Activated T-cell treated with anti-CD3 and anti-CD28 coated beads for 1 hour (primary cell): ENCODE measurements at places on chromosomes 12 and 14.

DNA sequence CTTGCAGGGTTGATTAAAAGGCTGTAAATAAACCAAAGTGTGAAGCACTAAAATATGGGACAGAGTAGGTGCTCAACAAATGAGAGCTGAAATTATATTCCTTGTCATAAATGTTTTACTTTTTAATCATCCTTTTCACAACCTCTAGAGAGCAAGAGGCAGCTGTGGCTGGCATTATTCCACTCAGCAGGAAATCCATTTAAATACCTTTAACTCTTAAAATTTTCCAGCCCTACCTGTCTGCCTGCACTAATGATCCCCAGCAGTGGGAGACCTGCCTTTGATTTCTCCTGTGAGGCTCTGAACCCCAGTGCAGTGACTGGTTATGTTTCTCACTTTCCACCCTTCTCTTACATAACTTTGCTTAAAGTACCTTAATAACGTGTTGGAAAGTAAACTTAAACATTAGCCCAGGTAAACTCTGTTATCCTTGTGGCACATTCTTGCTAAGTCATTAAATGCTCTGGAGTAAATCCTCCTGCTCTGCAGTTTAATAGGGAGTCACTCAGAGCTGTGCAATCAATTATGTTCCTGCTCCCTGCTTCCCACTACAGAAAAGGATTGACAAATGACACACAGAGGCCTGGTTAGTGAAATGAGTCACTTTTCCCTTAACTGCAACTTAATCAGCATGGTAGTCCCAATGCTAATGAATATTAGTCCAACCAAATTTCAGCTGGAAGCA is 755.7 kb upstream of the USP15 start:
- no peak for DNase-seq

DNA sequence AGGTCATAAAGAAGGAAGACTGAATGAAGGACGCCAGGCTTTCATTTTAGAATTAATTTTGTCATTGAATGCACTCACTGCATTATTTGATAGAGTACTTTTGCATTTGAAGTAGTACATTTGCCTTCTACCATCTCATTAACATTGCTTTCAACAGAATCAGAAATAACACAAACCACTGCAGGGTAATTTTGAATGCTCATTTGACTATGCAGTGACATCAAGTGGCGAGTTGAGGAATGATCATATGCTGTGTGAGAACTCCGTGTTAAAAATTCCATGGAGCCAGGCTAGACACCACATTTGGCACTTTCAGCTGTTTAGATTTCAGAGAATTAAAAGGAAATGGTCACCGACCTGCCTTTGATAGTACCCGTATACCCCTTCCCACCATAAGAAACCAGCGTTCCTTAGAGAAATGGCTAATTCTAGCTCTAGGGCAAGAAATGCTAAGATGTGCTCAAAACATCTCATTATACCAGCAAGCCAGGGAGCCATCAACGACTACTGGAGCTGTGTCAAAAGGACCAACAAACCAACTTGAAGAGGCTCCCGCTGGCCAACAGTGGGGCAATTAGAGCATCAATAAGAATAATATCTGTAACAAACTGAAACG is 16.5 kb downstream of the HEBP1 start:
- DNase-seq: no peak

GRCh38 chr14:45381091-45381490 is 128.1 kb upstream of the MIS18BP1 start:
- no peak for DNase-seq

GRCh38 chr14:75306927-75307699 is 28.5 kb downstream of the FOS start:
- no peak for DNase-seq

- DNase-seq: no peak
Observed at GRCh38 chr12:123532808-123533649, 490 bp downstream of the RILPL1 start.

- no peak for DNase-seq
Observed at GRCh38 chr14:88901189-88901588, 76.7 kb downstream of the TTC8 start.

- DNase-seq: no peak
Observed at GRCh38 chr12:130925666-130926015, 28.1 kb upstream of the ADGRD1 start.

- DNase-seq: no peak
Observed at GRCh38 chr12:103751600-103751999, 89.4 kb downstream of the NT5DC3 start.

DNA sequence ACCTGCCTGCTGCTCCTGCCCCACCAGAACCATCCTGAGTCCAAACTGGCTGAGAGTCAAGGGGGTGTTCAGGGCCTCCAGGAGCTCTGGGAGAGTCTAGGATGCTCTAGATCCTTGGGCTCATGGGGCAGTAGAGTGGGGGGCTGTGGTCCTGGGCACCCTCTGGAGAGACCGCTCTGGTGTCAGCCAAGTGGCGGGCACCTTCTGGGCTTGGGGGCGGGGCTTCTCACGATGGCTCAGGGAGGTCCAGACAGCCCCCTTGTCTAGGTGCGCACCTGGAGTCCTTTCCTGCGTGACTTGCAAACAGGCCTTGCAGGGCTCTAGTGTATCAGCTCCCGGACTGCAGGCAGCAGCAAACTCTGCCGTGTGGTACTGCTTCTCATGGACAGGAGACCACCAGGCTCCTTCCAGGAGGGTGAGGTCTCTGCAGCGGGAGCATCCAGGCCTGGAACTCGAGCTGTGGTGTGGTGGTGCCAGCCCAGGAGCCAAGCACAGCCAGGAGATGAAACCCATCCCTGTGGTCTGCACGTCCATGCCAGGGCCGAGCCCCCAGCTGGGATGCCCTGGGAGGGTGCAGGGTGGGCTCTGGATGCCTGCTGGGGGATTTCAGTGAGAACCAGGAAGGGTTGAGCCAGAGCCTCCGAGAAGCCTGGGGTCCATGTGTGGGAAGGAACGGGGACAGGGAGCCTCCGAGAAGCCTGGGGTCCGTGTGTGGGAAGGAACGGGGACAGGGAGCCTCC is 15.0 kb downstream of the PACS2 start:
- DNase-seq: no peak

GRCh38 chr12:31325524-31325875 is 450 bp downstream of the SINHCAF start:
- DNase-seq: peak; percentile 7

- DNase-seq: no peak
Observed at GRCh38 chr12:116954710-116955381, 44.1 kb downstream of the FBXW8 start.

DNA sequence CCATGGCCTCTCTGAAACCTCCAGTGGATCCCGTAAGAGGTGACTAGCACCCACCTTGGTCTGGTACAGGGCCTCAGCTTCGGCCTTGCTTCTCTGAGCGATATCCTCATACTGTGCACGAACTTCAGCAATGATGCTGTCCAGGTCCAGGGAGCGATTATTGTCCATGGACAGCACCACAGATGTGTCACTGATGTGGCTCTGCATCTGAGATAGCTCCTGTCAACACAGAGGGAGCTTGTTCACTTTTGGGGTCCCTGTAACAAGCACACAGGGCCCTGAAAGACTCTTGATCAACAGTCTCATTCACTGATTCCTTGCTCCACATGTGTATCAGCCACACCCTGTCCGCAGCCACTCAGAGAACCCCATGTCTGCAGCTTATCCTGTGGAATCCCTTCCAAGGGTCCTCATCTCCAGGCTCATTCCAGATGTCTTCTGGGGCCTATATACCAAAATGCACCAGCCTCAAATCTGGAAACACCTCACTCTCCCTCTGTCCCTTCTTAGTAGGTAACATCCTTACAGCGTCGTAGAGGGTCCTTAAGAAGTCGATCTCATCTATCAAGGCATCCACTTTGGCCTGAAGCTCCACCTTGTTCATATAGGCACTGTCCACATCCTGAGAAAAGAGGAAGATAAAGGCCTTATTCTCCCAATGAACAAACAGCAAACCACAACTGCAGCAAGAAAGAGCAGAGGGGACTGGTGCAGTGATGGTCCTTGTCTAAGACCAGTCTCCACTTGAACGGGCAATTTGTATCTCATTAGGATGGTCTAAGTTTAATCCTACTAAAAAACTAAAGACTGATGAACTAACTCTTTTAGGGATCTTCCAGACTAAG is 3.5 kb downstream of the KRT3 start:
- no peak for DNase-seq

- DNase-seq: no peak
Observed at GRCh38 chr14:44040561-44040960, 466.5 kb downstream of the FSCB start.

DNA sequence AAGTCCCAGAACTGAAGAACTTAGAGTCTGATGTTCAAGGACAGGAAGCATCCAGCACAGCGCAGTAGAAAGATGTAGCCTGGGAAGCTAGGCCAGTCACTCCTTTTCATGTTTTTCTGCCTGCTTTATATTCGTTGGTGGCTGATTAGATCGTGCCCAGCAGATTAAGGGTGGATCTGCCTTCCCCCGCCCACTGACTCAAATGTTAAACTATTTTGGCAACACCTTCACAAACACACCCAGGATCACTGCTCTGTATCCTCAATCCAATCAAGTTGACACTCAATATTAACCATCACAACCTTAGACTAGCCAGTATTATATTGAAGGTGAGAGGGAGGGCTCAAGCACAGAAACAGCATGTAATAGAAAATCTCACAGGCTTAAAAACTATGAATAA is 222.9 kb downstream of the C12orf50 start:
- DNase-seq: no peak

- DNase-seq: no peak
Observed at GRCh38 chr12:82029936-82030335, 270.8 kb upstream of the PPFIA2 start.

- no peak for DNase-seq
Observed at GRCh38 chr12:11698729-11699128, 49.3 kb downstream of the ETV6 start.

GRCh38 chr14:50741567-50741966 is 73.5 kb upstream of the SAV1 start:
- no peak for DNase-seq

GRCh38 chr12:95096852-95097251 is 23.4 kb upstream of the NR2C1 start:
- no peak for DNase-seq

- DNase-seq: no peak
Observed at GRCh38 chr14:94771158-94771905, 1.4 kb upstream of the GSC start.

GRCh38 chr12:24356240-24356804 is 406.9 kb upstream of the SOX5 start:
- DNase-seq: no peak

DNA sequence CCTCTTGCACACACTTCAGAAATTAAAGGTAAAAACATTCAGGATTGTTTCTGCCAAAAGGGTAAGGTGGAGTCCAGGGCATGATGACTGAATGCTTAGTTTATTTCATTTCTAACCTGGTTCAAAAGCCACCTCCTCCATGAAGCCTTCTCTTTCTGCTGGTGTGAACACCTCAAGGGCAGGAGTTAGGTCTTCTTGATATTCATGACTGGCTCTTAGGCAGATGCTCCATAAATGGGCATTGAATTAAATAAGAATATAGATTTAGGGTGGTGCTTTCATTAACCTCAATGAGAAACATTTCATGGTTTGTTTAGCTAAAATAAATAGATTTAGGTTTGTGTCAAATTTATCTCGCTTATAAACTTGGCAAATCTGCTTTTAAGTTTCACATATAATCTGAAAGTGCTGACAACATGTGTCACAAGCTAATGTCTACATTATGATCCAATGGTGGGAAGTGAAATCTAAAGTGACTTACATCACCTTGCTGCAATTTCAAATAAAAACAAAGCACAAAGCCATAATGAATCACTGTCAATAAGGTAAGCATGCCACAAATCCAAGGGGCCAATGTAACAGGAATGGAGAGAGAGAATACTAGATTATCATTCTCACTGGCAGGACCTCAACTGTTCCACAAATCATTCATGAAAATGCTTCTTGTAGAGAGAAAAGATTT is 72.7 kb upstream of the GRIP1 start:
- DNase-seq: no peak

GRCh38 chr12:71645268-71645667 is 18.4 kb downstream of the ZFC3H1 start:
- no peak for DNase-seq

DNA sequence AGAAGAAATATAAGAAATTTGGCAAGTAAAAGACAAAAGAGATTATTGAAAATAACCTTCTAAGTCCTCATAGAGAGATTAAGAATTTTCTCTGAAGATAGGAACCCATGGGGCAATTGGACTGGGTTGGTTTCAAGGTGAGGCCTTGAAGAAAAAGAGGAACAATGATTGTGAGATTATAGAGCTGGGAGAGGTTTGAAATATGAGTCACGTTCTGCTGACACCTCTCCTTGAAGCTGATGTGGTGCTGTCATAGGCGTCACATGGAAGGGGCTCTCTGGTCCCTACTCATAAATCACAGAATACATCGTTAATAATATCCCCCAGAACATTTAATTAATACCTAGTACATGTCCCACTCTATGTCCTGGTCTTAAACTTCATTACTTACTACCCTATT is 227.6 kb upstream of the PDE3A start:
- no peak for DNase-seq

- DNase-seq: peak; percentile 23
Observed at GRCh38 chr12:56601503-56601902, 28.6 kb downstream of the BAZ2A start.

DNA sequence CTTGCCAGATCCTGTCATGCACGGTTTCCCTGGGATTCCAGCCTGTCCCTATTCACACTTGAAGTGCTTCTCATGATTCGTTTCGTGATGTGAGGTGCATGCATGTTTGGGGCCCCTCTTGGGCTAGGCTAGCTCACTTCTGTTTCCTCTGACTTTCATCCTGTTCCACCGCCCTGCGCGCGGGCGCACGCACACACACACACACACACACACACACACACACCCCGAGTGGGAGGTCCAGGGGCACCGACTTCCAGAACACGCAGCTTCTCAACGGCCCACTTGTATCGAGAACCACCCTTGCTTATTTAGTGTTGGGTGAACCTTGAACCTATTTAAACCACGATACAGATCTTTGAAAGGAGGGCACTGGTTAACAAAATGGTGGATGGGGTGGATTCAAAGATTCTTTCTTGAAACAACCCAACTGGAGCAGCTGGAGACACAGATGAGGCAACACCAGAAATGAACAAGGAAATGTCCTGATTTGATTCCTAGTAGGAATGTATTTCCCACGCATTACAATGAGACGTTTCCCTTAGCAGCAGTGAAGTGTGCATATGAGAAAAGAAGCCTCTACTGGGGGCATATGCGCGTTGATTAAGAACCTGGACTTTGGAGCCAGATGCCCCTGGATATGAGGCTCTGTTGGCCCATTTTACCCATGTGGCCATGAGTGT is 16.3 kb downstream of the ELK3 start:
- peak; percentile 34 for DNase-seq
